ENCODE measurements at places on chromosomes 2 and 18. TPM values are rescaled to one million over a fixed set of nuclear protein-coding genes. Genes with fewer than 3 reads are reported as not detected.

The AFTPH gene
- total RNA-seq, result 22.9 TPM

DNA sequence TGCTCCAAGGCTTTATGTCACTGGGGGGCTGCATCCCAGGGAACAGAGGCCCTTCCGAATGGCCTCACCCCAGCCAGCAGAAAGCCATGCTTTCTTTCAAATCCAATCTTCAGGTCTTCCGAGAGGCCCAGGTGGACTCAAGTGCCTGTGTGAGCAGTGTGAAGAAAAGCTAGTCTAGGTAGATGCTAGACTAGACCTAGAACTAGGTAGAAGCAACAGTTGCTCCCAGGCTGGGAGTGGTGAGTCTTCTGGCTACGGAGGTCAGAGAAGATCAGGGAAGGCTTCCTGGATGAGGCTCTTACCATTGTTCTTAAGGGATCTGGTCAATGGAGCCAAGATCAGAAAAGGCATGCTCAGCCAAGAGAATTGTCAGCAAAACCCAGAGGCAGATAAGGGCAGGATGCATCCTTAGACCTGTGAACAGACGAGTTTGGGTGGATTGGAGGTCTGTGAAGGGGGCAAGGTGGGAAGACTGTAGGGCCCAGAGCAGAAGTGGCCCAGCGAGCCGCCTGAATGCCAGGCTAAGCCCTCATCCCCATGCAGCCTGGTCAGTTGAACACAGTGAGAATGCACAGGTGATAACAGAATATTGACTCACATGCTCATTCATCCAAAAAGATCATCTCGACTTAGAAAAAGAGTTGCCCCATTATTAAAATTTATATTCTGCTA lies 110.8 kb downstream of the SMAD7 start:
- peaks cover 76% of the 10 kb centered on the region for H3K4me1 ChIP-seq
- H3K27ac ChIP-seq, result peak overlapping the region; percentile 82
- no peak for DNase-seq
- no peaks in the 10 kb centered on the region for H3K36me3 ChIP-seq
- no peaks in the 10 kb centered on the region for H3K27me3 ChIP-seq
- no peak overlapping the region for H3K4me3 ChIP-seq

GRCh38 chr2:30694286-30695055 lies 112.8 kb downstream of the CAPN13 start:
- H3K36me3 ChIP-seq, result no peaks in the 10 kb centered on the region
- H3K27ac ChIP-seq, result no peak overlapping the region
- peaks cover 4% of the 10 kb centered on the region for H3K4me1 ChIP-seq
- no peak overlapping the region for H3K4me3 ChIP-seq
- no peaks in the 10 kb centered on the region for H3K27me3 ChIP-seq

DNA sequence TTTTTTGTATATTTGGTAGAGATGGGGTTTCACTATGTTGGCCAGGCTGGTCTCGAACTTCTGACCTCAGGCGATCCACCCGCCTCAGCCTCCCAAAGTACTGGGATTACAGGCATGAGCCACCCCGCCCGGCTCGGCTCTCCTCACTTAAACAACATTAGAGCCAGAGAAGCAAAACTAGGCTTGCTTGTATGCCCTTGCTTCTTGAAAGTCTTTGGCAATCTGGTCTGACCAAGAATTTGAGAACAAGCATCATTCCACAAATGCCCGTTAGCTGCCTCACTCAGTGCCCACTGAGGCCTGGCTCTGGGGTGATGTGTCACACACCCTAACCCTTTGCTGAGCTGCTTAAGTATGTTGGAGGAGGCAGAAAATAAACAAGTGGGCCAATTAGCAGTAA lies 33.5 kb downstream of the SOWAHC start:
- peak overlapping the region; percentile 13 for H3K27ac ChIP-seq
- no peak for DNase-seq
- no peaks in the 10 kb centered on the region for H3K36me3 ChIP-seq
- no peak overlapping the region for H3K4me3 ChIP-seq
- no peaks in the 10 kb centered on the region for H3K27me3 ChIP-seq
- H3K4me1 ChIP-seq, result peaks cover 30% of the 10 kb centered on the region

- H3K27ac ChIP-seq, result no peak overlapping the region
- no peak for DNase-seq
- peaks cover 1% of the 10 kb centered on the region for H3K36me3 ChIP-seq
- no peak overlapping the region for H3K4me3 ChIP-seq
- H3K4me1 ChIP-seq, result peaks cover 5% of the 10 kb centered on the region
Observed at GRCh38 chr2:110873056-110873502, 140.7 kb downstream of the ACOXL start.

DNA sequence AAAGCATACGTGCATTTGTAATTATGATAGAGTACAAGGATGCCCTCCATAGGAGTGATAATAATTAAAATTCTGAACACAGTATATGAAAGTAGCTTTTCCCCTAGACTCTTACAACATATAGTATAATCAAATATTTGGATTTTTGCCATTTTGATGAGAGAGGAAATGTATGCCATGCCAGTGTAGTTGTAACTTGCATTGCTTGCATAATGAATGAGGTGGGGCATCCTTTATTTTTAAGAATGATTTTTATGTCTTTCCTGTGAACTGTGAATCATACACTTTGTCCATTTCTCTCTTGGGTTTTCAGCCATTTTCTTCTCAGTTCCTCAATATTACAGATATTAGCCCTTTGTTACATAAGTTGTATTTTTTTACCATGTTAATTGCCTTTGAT lies 197.5 kb downstream of the SCG2 start:
- no peaks in the 10 kb centered on the region for H3K4me1 ChIP-seq
- no peaks in the 10 kb centered on the region for H3K27me3 ChIP-seq
- H3K27ac ChIP-seq, result no peak overlapping the region
- no peak for DNase-seq
- H3K36me3 ChIP-seq, result no peaks in the 10 kb centered on the region

- no peaks in the 10 kb centered on the region for H3K27me3 ChIP-seq
- H3K4me3 ChIP-seq, result peak overlapping the region; percentile 80
- H3K36me3 ChIP-seq, result peaks cover 24% of the 10 kb centered on the region
- H3K27ac ChIP-seq, result peak overlapping the region; percentile 59
- DNase-seq, result no peak
- H3K4me1 ChIP-seq, result peaks cover 28% of the 10 kb centered on the region
Observed at GRCh38 chr2:10446631-10447030, 1.5 kb downstream of the ODC1 start.

GRCh38 chr2:60465736-60466135 lies 87.7 kb downstream of the BCL11A start:
- no peak for DNase-seq
- H3K36me3 ChIP-seq, result peaks cover 34% of the 10 kb centered on the region
- H3K27ac ChIP-seq, result no peak overlapping the region
- H3K4me3 ChIP-seq, result no peak overlapping the region
- H3K4me1 ChIP-seq, result peaks cover 45% of the 10 kb centered on the region

All from mesothelial cell of epicardium (in vitro differentiated cells).